Ovary (tissue), 10 donors: ENCODE measurements at places on chromosomes 16 and 17.
A peak's percentile ranks its signal among the peaks of the same experiment; 100 is the strongest.

GRCh38 chr16:78813661-78814311, 714.3 kb downstream of the WWOX start:
- no peak for DNase-seq
- H3K36me3 ChIP-seq = no peaks in the 10 kb centered on the region
- H3K4me1 ChIP-seq = peaks cover 19% of the 10 kb centered on the region

DNA sequence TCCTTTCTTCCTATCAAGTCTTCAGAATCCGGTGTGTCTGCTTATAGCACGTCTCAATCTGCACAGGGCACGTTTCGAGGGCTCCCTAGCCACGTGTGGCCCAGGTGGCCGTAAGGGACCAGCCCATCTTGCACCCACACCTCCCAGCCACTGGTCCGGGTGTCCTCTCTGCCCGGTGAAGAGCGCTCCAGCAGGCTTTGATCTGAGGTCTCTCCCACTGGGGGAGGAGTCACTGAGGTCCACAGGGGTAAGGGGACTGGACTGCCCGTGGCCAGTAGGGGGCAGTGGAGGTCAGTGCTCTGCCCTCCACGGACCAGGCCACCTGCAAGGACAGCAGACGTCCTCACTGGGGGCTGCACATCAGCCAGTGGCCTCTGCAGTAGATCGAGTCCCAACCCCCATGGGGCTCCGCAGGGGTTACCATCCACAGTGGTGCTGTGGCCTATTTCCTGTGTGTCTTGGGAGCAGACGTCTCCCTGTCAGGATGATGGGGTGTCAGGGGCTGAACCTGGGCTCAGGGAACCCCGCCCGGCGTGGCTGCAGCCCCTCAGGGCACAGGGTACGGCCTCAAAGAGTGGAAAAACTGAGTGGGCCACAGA, 204.1 kb upstream of the CIBAR2 start:
- DNase-seq = no peak
- no peak overlapping the region for H3K4me3 ChIP-seq
- peaks cover 15% of the 10 kb centered on the region for H3K4me1 ChIP-seq
- no peaks in the 10 kb centered on the region for H3K27me3 ChIP-seq

GRCh38 chr16:17244872-17245551, 225.7 kb downstream of the XYLT1 start:
- no peak for DNase-seq
- no peak overlapping the region for H3K27ac ChIP-seq
- H3K36me3 ChIP-seq = no peaks in the 10 kb centered on the region
- H3K27me3 ChIP-seq = no peaks in the 10 kb centered on the region
- no peak overlapping the region for H3K4me3 ChIP-seq
- no peaks in the 10 kb centered on the region for H3K4me1 ChIP-seq

GRCh38 chr16:84155226-84155625, 10.1 kb downstream of the DNAAF1 start:
- no peaks in the 10 kb centered on the region for H3K36me3 ChIP-seq
- H3K4me3 ChIP-seq = no peak overlapping the region
- H3K4me1 ChIP-seq = peaks cover 3% of the 10 kb centered on the region
- no peaks in the 10 kb centered on the region for H3K27me3 ChIP-seq
- no peak overlapping the region for H3K27ac ChIP-seq

GRCh38 chr17:50547035-50547735, at the start of gene SPATA20:
SPATA20 (plus strand) TSS chr17:50547174; CDS start chr17:50547209, 35 bp downstream.
- H3K4me3 ChIP-seq = peak within 1 kb of the TSS; percentile 63
- H3K36me3 ChIP-seq = no peaks in the 10 kb centered on the region
- H3K27ac ChIP-seq = peak within 1 kb of the TSS; percentile 90
- no peaks in the 10 kb centered on the region for H3K27me3 ChIP-seq
- H3K4me1 ChIP-seq = peaks cover 9% of the 10 kb centered on the region
- peak; percentile 95 for DNase-seq

DNA sequence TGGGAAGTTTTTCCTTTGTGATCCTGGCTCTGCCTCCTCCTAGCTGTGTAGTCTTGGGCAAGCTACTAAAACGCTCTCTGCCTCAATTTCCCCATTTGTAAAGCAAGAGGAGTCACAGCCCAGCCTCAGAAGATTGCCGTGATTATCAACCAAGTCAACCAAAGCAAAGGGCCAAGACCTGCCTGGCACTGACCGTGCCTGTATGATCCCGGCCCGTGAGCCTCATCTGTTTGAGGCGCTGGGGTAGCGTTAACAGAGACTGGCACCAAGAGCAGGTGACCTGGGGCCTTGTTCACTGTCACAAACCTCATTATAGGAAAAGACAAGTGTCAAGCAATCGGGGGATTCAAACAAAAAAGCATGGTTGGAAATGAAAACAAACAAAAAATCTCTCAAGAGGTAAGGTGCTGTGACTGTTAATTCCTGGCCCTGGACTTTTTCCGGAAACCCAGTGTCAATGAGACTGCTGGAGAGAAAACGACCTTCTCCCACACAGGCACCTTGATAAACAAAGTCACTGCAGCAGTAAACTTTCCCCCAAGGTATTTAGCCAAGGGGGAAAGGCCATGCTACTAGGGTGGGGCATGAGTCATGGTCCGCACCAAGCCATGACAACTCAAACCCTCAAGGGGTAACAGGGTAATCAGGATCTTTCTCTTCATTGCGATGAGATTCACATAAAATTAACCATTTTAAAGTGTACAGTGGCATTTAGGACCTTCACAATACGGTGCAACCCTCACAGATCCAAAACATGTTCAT, 5.4 kb downstream of the MEAK7 start:
- no peak overlapping the region for H3K27ac ChIP-seq
- no peak overlapping the region for H3K4me3 ChIP-seq
- no peaks in the 10 kb centered on the region for H3K27me3 ChIP-seq
- peaks cover 5% of the 10 kb centered on the region for H3K4me1 ChIP-seq
- no peaks in the 10 kb centered on the region for H3K36me3 ChIP-seq

GRCh38 chr17:70099294-70099693, 24.3 kb downstream of the KCNJ16 start:
- H3K36me3 ChIP-seq = no peaks in the 10 kb centered on the region
- H3K27ac ChIP-seq = no peak overlapping the region
- no peak for DNase-seq
- no peaks in the 10 kb centered on the region for H3K27me3 ChIP-seq
- no peak overlapping the region for H3K4me3 ChIP-seq

- H3K27ac ChIP-seq = no peak overlapping the region
- no peaks in the 10 kb centered on the region for H3K27me3 ChIP-seq
- no peaks in the 10 kb centered on the region for H3K4me1 ChIP-seq
- DNase-seq = no peak
These were observed 83.7 kb downstream of the ITFG1 start for GRCh38 chr16:47377154-47377553.

- no peak overlapping the region for H3K27ac ChIP-seq
- DNase-seq = no peak
- no peaks in the 10 kb centered on the region for H3K36me3 ChIP-seq
- no peaks in the 10 kb centered on the region for H3K4me1 ChIP-seq
- H3K4me3 ChIP-seq = no peak overlapping the region
These were observed 116.6 kb downstream of the ZNF18 start for GRCh38 chr17:11880714-11881113.

DNA sequence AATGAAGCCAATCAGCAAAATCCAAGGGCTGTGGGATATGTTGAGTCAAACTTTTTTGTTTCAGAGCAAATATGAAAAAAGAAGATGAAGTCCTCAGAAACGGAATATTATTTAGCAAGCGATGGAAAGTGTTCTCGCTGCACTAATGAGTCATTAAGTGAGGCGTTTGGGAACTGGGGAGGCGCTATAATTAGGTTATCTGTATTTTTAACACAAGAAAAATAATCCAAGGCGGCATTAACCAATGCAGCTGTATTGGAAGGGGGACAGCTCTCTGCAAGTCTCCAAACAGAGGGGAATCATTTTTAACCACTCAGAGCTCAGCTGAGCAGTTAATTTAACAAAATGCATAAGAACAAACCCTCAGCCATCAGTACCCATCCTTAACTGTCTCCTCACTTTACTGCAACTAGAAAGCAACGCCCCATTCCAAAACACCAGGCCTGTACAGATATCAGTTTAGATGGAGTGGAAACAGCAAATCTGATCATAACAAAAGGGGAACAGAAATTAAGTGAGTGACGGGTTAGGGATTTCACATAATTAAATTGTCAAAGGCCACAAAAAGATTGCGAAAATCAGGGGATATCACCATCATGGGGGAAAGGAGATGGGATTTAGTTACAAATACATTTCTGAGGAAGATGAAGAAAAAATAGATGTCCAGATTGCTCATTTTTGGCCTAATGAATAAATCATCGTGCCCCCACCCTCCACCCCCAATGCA, 211.0 kb upstream of the TOX3 start:
- H3K36me3 ChIP-seq = no peaks in the 10 kb centered on the region
- H3K27me3 ChIP-seq = no peaks in the 10 kb centered on the region
- no peak overlapping the region for H3K27ac ChIP-seq
- H3K4me3 ChIP-seq = no peak overlapping the region

- H3K27me3 ChIP-seq = no peaks in the 10 kb centered on the region
- H3K36me3 ChIP-seq = no peaks in the 10 kb centered on the region
These were observed 142.0 kb upstream of the RCVRN start for GRCh38 chr17:10046786-10047785.

DNA sequence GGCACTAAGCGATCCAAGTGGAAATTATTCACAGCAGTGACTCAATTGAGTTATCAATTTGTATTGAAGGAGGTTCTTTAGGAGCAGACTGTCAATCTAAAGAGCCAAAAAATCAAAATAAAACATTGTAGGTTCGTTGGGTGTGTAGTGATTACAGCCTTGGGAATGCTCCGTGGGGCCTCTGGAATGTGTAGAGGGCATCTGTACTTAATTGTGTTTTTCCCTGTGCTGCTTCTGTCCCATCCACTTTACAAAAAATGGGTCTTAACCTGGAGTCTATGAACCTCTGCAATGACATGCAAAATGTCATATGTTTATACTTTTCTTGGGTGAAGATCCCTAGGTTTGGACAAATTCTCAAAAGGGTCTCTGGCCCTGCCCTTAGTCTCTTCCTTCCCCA, 215.1 kb downstream of the CCDC182 start:
- no peak overlapping the region for H3K4me3 ChIP-seq
- peaks cover 21% of the 10 kb centered on the region for H3K4me1 ChIP-seq
- H3K27ac ChIP-seq = no peak overlapping the region
- DNase-seq = no peak
- H3K27me3 ChIP-seq = no peaks in the 10 kb centered on the region
- no peaks in the 10 kb centered on the region for H3K36me3 ChIP-seq

GRCh38 chr17:73800893-73801292, 156.6 kb upstream of the SDK2 start:
- H3K4me3 ChIP-seq = no peak overlapping the region
- DNase-seq = no peak
- H3K36me3 ChIP-seq = no peaks in the 10 kb centered on the region
- no peak overlapping the region for H3K27ac ChIP-seq
- H3K4me1 ChIP-seq = no peaks in the 10 kb centered on the region

DNA sequence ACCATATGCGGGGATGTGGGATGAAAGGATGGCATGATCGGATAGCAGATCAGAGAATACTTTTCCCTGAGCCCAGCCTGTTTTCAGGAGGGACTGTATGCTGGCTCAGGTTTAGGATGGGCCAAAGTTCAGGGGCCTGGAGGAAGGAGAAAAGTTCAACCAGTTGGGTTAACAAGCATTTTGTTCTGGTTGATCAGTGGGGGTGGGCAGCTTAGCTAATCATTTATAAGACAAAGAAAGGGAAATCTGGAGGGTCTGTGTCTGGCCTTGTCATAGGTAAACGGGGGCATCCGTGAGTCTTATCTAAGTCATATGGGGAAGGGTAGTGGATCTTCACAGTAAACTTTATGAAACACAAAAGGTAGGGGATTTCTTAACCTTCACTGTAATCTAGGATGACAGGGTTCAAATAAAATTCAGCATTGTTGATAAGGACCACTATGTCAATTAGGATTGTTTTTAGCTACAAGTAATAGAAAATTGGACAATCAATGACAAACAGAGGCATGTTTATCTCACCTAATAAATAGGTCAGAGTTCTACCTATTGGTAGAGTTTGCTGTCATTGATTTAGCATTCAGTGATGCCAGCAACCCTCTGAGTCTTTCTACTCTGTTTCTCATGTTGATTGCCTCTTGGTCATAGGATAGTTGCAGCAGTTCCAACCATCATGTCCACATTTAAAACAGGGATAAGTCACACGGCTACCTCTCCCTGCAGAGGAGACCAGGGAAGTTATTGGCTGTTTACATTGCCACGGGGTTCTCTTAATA, 11.4 kb downstream of the PCTP start:
- H3K27ac ChIP-seq = no peak overlapping the region
- no peaks in the 10 kb centered on the region for H3K4me1 ChIP-seq
- no peak overlapping the region for H3K4me3 ChIP-seq

- H3K36me3 ChIP-seq = no peaks in the 10 kb centered on the region
- peak overlapping the region; percentile 87 for H3K27ac ChIP-seq
- H3K4me3 ChIP-seq = peak overlapping the region; percentile 49
These were observed 572 bp downstream of the MPG start for GRCh38 chr16:78444-79150.

GRCh38 chr17:74297941-74298340, 23.9 kb downstream of the DNAI2 start:
- no peak overlapping the region for H3K27ac ChIP-seq
- H3K27me3 ChIP-seq = no peaks in the 10 kb centered on the region
- H3K36me3 ChIP-seq = no peaks in the 10 kb centered on the region
- no peak for DNase-seq
- H3K4me1 ChIP-seq = peaks cover 2% of the 10 kb centered on the region

DNA sequence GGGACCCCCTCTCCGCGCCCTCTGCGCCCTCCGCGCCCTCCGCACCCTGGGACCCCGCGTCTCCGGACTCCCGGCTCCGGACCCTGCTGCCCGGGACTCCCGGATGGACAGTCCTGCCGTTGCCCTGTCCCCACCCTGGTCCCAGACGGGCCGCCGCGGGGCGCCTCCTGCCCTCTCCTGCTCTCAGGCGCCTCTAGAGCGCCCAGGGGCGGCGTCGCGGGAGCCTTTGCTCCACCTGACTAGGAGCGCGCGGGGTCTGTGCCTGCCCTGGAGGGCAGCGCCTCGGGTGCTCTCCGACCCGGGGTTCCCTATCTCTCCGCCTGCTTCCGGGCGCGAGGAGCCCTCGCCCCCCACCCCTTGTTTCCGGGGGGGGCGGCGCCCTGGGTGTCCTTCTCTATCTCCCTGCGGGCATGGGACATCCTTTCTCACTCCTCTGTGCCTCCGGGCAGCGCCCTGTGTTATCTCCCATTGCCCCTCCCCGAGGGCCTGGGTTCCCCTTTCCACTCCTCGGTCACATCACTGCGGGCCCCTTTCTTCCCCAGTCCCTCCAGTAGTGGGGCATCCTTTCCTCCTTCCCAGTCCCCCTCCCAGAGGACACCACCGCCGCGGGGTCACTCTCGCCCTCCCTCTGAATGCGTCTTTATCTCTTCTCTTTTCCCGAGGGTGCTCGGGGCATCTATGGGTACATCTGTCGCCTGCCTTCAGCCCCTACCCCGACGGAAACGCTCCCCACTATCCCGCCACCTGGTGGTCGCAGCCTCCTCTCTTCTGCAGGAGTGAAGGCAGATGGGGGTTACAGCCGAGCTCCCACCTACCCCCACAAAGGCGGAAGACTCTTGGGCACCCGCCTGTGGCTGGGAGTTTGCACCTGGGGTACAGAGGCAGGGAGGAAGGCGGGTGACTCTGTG, 875 bp downstream of the PRKCB start:
- no peak for DNase-seq
- no peak overlapping the region for H3K27ac ChIP-seq
- H3K4me3 ChIP-seq = peak overlapping the region; percentile 32
- H3K36me3 ChIP-seq = no peaks in the 10 kb centered on the region
- no peaks in the 10 kb centered on the region for H3K4me1 ChIP-seq
- no peaks in the 10 kb centered on the region for H3K27me3 ChIP-seq
